ENCODE measurements at places on chromosomes 6 and 20.
A peak's percentile ranks its signal among the peaks of the same experiment; 100 is the strongest.

GRCh38 chr6:11563793-11564192 is 26.2 kb downstream of the TMEM170B start:
- DNase-seq: no peak

DNA sequence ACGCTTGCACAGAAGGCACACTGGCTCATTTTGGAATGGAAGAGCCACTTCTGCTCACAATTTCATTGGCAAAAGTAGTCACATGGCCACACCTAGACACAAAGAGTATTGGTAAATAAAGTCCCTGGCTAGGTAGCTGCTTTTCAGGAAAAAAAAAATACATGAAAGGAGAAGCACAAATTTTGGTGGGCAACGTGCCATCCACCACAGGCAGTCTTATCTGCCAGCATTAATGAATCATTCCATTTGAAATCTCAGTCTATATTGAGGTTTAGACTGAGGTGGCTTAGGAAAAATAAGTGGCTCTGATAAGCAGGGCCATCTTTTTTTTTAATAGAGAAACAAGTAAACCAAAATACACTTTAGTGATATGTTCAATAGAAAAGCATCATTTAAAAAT is 44.3 kb downstream of the ADGRB3 start:
- no peak for DNase-seq

DNA sequence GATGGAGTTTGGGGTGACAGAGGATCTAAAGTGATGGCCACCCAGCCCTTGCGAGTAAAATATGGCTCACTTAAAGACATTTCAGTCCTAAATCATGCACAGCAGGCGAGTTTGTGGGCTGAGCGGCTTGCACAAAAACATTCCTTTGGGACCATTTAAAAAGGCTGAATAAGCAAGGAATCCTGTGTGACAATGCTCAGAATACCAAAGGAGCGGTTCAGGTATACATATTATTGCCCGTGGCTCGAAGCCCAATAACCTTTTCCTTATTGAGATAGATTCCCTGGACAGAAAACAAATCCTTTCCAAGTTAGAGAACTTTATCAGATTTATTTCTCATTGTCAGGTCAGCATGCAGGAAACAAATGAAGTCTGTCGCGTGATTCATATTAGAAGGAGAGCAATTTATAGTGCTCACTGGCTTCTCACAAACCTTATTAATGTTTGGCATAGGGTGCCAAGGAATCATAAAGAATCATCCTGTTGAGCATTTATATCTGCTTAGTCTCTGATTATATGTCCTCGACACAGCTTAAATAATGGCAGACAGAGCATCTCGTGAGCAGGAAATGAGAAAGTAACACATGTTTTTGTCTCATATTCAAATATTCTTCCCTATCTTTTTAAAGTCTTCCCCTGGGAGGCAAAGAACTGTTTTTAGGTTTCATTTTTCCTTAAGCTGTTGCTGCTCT is 121.3 kb downstream of the TRMT11 start:
- DNase-seq: peak; percentile 12

- no peak for DNase-seq
These were observed 104.2 kb downstream of the SYCP2 start for GRCh38 chr20:59829054-59829785.

- peak; percentile 94 for DNase-seq
These were observed 182.7 kb downstream of the TBX18 start for GRCh38 chr6:84581494-84582259.
